Ureter (tissue), 1 donor: ENCODE measurements at places on chromosomes 6 and 20. TPM values are rescaled to one million over a fixed set of nuclear protein-coding genes. Genes with fewer than 3 reads are reported as not detected.

The HUS1B gene
- total RNA-seq, result 1.9 TPM

The EDN1 gene
- 4.3 TPM for total RNA-seq

The HSPA12B gene
- total RNA-seq, result 9.7 TPM

The PGK2 gene
- total RNA-seq, result 0.23 TPM

The C6orf132 gene
- 69.3 TPM for total RNA-seq

The EPB41L2 gene
- total RNA-seq, result 110 TPM

The MYCT1 gene
- 11.5 TPM for total RNA-seq

The NT5E gene
- 22.8 TPM for total RNA-seq

The NXT1 gene
- total RNA-seq, result 30.8 TPM
